ENCODE measurements at places on chromosomes 5 and 9.

DNA sequence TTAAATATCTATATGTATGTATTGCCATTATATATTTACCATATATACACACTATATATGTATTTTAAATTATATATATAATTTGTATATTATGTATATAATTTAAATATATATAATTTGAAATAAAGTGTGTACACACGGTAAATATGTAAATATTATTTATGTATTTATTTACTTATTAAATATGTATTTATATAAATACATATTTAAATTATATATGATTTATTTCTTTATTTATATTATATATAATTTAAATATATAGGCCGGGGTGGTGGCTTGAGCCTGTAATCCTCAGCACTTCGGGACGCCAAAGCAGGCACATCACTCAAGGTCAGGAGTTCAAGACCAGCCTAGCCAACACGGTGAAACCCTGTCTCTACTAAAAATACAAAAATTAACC, 31.3 kb upstream of the LHFPL2 start:
- DNase-seq, result no peak

DNA sequence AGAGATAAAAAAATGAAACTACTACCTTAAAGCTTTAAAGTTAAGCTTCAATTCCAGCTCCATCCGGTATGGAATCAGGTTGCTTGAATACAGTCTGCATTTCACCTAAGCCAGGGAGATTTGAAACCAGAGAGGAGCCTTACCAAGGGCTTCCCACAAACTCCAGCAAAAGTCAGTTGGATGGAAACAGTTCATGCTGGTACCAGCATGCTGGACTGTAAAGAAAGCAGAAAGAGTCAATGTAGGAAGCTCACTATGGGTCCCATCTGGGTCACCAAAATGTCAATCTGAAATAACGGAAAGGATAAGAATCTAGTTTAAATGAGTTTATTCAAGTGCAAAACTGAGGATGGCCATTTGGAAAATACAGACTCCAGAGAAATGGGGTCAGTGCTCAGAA, 65.3 kb downstream of the CDO1 start:
- DNase-seq, result no peak

- DNase-seq, result no peak
Measured at GRCh38 chr5:149735066-149735465, 5.0 kb downstream of the PPARGC1B start.

DNA sequence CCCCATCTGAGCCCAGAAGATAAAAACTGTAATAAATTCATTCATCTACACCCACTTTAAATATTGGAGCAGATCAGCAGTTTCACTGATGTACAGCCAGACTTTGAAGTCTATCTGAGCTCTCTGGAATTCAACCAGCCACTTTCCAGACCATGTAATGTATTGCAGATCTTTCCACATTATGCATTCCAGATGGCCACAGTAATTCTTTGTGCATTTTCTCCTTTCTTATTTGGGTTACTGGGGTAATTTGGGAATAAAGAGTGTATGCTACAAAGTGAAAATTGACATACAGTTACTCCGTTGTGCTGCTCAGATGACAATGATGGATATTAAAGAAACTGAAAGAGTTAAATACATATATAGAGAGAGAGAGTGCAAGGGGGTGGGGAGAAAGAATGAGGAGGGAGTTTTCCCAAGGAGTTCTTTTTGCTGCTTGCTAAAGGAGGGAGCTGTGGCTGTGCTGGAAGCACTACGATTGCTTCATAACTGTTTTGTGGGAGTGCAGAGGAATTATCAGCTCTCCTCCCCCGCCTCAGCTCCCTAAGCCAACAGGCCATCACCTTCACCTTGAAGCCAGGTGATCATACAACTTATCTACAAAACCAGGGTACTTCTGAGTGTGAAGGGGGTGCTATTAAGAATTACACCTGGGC, 152.8 kb downstream of the GAS1 start:
- no peak for DNase-seq

DNA sequence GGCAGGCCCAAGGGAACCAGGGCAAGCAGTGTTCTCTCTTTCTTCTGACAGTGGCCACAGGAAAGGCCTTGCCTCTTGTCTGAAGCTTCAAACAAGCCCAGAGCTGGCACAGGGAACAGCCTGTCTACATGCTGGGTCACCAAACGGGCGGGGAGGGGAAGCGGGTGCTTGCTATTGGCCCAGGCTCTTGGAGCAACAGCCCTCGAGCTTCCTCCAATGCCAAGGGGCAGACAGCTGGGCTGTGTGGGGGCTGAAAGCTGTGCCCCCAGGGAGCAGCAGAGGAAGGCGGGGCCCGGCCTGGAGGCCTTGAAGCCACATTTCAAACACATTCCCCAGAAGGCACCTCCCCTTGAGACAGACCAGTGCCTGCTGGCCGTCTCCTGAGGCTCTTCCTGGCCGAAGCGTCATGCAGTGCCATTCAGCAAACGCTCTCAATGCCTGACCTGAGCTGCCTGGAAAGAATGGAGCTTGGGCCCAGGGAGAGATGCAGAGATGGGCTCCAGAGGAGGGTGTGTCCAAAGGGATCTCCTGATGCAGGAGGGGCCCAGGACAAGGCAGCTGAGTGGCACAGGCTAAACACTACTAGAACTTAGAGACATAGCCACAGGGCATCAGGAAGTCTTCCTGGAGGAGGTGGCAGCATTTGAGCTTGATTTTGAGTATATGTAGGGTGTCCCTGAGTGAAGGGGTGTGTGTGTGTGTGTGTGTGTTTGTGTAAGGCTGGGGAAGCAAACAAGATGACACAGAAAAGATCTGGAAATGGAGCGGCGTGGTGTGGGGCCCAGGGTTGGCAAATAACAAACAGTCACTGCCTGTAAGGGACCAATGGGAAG, 2.5 kb downstream of the FIBCD1 start:
- DNase-seq, result no peak
